NCI-H460 (cell line): ENCODE measurements at places on chromosomes 13 and 19. TPM values are rescaled to one million over a fixed set of nuclear protein-coding genes. Genes with fewer than 3 reads are reported as not detected.

GRCh38 chr13:25848812-25849745 lies 202.7 kb downstream of the SHISA2 start:
- DNase-seq = no peak

DNA sequence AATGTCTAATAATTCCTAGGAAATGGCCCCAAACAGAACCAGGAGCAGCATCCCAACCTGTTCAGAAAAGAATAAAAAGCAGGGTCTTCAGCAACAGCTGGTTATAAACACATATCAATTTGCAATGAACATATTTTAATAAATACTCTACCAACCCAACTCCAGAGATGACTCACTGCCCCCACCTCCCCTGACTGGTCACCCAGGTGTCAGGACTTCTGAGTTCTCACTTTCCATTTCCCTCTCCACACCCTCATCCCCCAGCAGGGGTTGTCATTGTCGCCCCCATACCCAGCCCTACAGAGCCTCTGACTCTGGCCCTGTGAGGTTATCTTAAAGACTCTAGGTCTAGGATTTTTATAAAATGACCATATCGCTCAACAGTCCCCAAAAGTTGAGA lies 6.9 kb downstream of the SERPINE3 start:
- DNase-seq = no peak

DNA sequence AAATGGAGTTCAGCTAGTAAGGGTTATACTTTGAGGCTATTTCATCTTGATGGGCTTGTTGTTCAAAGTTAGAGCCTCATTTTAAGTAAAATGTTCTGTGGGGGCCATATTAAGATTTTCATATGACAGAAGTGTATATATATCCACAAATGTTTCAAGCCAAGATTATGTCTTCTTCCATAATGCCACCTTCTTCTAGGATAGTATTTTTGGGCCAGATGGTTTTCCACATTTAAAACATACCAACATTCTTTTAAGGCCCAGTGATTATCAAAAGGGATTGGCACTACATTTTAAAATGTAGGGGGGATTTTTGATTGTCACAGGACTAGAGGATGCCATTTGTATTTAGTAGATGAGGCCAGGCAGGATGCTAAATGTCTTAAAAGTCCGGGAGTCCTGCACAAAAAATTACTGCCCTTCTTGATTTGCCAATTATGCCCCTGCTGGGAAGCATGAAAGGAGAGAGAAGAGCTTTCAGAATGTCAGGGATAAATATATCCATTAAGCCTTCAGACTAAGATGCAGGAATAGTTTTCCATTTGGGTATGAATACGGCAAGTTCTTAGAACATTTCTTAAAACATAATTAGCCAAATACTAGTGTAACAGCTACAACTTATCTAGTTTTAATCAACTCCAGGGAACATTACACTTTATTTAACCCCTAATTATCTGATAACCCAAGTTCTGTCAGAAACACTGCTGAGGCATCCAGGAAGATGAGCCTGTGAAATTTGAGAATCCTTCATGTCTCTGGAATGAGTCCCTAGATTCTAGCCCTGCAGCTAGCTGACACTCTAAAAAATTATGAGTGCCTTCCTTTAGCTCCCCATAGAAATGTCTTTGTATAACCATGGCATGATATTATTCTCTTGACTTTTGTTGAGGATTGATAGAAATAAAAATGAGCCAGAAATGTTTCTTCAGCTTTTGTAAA lies 34.0 kb downstream of the ITM2B start:
- no peak for DNase-seq

DNA sequence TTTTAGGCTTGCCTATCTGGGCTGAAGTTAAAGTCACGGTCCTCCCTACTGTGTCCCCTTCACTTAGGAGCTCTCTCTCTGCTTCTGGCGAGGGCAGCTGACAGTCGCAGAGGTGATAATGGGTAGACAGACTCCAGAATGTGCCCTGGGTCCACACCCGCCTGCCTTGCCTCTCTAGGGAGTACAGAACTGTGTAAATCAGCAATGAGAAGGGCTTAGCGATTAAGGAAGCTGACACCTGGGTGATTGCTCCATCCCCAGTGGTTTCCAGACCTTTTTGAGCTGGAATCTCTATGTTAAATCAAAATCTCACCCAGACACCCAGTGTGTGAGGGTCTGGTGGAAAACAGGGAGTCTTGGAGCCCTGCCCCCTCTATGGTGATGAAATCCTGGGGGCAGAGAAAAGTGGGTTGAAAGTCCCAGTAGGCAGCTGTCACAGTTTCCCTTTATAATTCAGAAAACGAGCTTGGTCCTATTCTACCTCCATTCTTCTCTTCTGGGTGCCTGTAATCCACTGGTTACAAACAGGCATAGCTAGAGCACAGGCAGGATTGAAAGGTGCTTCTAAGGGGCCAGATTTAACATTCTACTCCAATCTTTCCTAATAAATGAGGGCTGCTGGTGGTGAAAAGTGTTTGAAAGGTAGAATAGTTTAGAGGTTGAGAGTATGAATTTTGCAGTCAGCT lies 46.9 kb downstream of the OLFM4 start:
- no peak for DNase-seq

GRCh38 chr13:41311406-41312175 lies 524 bp downstream of the NAA16 start:
- no peak for DNase-seq

GRCh38 chr19:3456925-3457527 lies 23.3 kb downstream of the SMIM24 start:
- no peak for DNase-seq

- DNase-seq = no peak
Observed at GRCh38 chr19:41264581-41265394, 616 bp downstream of the HNRNPUL1 start.

The CLIP3 gene
- 0.27 and 0.35 TPM in 2 replicates for total RNA-seq

The ZNF284 gene
- 2.0 and 2.2 TPM in 2 replicates for total RNA-seq
